ENCODE measurements at places on chromosomes 3 and 15.

DNA sequence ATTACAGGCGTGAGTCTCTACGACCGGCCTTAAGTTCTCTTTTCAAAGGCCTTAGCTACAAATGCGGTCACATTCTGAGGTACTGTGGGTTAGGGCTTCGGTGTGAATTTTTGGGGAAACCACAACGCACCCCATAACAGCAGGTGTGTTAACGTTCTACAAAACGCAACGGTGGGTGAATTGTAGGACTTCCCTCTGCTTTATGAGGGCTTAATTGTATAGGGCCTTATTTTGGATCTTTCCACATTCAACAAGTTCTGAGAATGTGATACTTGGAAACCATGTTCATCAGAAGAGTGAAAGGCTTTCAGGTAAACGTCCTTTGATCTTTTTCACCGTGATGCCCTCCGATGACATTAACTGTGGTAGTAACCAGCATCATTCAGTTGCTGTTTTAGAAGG is 998.6 kb upstream of the CFAP20DC start:
- DNase-seq: peak; percentile 74

- peak; percentile 64 for DNase-seq
These were observed 110.3 kb upstream of the ICE2 start for GRCh38 chr15:60589253-60589652.

GRCh38 chr3:81741216-81741615 is 20.2 kb downstream of the GBE1 start:
- no peak for DNase-seq

GRCh38 chr3:113747283-113748046 is 630 bp downstream of the ATP6V1A start:
- DNase-seq: peak; percentile 45

GRCh38 chr3:100209948-100210771 is 50.6 kb upstream of the TBC1D23 start:
- DNase-seq: peak; percentile 51

DNA sequence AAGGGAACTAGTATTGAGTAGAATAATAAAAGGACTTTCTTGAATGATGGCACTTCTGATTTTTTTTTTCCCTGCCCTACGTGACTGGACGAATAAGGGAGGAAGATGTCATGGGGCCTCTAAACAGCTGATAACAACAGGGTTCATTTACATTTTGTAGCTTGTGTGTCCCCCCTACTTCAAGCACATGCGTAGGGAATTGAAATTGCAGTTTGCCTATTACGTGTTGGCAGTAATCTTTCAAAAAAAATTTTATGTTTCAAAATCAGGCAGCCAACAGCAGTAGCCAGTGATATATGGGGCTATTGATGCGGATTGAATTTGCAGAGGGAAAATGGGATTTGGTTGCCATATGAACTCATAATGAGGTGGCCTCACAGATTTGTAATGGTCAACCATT is 58.7 kb downstream of the PTPRG start:
- no peak for DNase-seq

DNA sequence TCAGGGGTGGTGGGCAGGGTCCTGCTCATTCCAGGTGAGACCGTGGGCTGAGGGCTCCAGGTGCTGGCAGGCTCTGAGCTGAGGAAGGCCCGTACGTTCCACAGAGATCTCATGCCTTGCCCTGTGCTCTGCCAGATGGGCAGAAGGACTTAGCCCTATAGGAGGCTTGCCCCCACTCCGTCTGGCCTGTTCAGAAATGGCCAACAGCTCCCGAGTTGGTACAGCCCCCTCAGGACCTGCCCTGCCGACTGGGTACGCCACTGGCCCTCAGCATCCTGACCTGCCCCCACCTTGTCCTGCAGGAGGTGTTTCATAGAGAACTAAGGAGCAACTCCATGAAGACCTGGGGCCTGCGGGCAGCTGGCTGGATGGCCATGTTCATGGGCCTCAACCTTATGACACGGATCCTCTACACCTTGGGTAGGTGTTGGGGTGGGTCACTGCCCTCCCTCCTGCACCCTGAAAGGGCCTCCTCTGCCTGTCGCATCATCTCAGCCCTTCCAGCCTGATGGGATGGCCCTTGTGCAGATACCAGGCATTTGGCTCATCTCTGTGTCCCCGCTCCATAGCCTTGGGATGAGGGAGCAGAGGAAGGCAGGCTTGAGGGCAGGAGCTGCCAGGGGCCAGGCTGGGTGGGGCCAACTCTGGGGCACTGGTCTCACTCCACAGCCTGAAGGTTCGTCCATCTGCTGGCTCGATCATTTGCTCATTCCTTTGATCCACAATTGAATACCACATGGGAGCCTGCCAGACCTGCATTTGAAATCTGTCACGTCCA is 14.2 kb downstream of the TMEM43 start:
- no peak for DNase-seq

GRCh38 chr3:30520699-30521098 is 85.7 kb upstream of the TGFBR2 start:
- no peak for DNase-seq

GRCh38 chr3:171127611-171128010 is 101.1 kb upstream of the SLC2A2 start:
- DNase-seq: no peak

DNA sequence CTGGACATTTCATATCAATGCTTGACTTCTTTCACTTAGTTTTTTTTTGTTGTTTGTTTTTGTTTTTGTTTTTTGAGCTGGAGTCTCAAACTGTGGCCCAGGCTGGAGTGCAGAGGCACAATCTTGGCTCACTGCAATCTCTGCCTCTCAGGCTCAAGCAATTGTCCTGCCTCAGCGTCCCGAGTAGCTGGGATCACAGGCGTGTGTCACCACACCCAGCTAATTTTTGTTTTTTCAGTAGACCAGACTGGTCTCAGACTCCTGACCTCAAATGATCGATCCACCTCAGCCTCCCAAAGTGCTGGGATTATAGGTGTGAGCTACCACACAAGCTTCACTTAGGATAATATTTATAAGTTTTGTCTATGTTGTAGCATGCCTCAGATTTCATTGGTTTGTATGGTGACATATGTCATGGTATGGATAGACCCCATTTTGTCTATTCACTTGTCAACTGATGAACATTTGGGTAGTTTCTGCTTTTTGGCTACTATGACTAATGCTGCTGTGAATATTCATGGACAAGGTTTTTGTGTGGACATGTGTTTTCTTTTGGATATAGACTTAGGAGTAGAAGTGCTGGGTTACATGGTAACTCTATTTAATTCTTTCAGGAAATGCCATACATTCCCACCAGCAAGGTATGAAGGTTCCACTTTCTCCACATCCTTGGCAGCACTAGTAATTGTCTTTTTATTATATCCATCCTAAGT is 6.8 kb upstream of the PRR23E start:
- DNase-seq: no peak

GRCh38 chr3:47634996-47635395 is 56.3 kb upstream of the CSPG5 start:
- no peak for DNase-seq

DNA sequence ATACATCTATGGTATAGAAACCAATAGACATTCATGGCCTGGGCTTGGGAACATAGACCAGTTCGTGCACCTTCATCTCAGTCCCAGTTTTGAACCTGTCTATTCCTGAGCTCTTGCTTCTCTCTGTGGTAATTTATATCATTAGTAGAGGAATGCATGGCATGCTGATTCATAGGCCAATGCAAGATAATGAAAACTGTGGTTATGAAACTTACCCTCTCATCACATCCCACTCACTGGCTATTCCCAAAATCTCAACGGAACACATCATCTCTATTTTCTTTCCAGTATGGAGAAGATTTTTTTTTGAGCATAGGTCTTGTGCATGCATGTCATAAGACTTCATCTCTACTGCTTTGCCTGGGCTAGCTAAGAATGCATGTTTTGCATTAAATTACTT is 18.7 kb upstream of the P2RY12 start:
- DNase-seq: no peak

GRCh38 chr3:445960-446359 is 249.4 kb downstream of the CHL1 start:
- DNase-seq: no peak

Measured in natural killer cell (primary cell).